Motor neuron (in vitro differentiated cells): ENCODE measurements at places on chromosomes 1 and 21. TPM values are rescaled to one million over a fixed set of nuclear protein-coding genes. Genes with fewer than 3 reads are reported as not detected.

GRCh38 chr21:14559102-14559501, 13.0 kb upstream of the SAMSN1 start:
- ATAC-seq: no peak

Gene MRPL9
- total RNA-seq: 71.0 and 71.8 TPM in 2 replicates

Gene NPHP4
- total RNA-seq: 16.0 and 16.1 TPM in 2 replicates

DNA sequence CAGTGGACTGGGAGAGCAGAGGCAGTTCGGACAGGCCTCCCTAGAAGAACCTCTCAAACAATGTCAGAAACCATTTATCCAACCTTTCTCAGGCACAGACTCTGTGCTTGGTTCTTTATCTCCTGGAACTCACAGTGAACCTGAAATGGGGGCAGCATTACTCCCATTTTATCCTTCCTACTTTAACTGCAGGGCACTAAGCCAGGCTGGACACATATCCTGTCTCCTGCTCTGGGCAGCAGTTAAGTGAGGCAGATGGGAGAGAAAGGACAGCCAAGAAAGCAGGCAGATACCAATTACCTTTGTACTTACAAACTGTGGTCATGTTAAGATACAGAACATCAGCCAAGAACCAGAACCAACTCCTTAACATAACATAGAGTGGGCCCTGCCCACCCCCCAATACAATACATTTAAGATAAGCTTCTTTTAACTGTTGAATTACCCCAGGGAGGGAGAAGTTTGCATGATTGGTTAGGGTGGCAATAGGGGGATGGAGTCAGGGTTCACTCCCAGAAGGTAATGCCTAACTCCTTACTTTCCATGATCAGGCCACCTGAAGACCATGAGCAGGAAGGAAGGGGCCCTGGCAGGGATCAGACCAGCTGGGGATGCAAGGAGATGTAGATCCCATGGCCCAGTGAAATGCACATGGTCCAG, 10.9 kb downstream of the KDF1 start:
- no peak for ATAC-seq

Gene LCE1A
- total RNA-seq: not detected in 2 replicates

GRCh38 chr1:68919075-68919474, 422.2 kb upstream of the DEPDC1 start:
- ATAC-seq: no peak

DNA sequence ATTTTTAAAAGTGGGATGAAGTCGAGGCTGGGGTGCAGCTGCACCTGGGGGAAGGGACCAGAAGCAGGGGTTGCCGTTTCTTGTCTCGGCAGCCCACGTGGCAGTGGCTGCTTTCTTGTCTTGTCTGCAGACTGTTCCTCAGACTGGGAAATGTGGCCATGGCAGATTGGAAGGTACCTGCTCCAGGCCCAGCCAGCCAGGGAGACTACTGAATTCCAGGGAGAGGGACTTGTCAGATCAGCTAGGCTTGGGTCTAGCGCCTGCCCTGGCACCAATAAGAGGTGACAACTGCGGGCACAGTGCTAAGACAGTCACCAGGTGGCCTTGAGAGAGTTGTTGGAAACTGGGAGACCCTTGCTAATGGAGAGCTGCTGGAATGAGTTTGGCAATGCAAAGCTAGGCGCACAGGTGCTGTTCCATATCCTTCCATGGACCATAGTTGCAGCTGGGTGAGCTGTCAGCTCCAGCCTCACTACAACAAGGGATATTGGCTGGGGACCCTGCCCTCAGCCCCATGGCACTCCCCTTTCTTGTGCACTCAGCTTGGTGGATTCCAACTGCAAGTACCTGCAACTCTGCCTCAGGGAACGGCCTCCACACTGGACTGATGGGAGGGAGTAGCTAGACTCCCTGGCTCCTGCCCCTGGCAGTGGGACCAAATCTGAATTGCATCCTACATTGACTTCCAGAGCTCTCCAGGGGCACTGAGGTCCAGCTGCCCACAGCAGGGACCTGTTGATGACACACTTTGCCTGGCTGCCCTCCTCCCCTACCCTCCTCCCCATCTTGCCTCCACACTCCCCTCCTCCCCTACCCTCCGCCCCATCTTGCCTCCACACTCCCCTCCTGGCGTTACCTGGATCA, 9.9 kb upstream of the IL22RA1 start:
- no peak for ATAC-seq

GRCh38 chr1:160630523-160631451, 16.1 kb downstream of the SLAMF1 start:
- peak; percentile 79 for ATAC-seq

Gene TSPEAR
- not detected in 2 replicates for total RNA-seq

DNA sequence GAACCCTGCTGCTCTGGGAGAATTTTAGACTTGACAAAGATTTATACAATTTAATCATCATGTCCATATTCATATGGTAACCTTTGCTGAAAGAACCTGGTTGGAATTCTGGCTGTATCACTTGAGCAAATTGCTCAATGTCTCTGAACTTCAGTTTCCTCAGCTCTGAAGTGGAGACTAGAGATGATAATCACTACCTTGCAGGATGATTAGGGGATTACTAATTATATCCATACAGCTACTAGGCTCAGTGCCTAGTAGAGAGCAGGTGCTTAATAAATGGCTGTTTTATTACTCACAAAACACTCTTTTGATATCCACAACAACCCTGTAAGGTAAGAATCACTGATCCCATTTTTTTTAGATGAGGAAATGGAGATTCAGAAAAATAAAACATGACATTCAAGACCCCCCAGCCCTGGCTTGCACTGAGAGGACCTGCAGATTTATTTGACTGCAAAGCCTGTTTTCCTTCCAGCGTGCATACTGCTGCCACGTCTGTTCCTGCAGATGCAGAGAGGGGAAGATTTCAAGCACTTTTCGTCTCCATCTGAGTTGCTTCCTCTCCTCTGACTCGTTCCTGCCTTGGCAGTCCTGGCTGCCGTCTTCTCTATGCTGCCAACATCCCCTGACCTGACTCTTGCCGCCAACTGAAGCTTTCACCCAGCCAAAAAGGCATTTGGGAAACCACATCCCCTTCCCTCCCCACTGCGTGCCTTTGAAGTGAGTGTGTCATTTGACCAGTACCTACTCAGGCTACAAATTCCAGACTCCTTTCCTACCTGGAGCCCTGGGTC, 203.0 kb downstream of the PLPP3 start:
- no peak for ATAC-seq

DNA sequence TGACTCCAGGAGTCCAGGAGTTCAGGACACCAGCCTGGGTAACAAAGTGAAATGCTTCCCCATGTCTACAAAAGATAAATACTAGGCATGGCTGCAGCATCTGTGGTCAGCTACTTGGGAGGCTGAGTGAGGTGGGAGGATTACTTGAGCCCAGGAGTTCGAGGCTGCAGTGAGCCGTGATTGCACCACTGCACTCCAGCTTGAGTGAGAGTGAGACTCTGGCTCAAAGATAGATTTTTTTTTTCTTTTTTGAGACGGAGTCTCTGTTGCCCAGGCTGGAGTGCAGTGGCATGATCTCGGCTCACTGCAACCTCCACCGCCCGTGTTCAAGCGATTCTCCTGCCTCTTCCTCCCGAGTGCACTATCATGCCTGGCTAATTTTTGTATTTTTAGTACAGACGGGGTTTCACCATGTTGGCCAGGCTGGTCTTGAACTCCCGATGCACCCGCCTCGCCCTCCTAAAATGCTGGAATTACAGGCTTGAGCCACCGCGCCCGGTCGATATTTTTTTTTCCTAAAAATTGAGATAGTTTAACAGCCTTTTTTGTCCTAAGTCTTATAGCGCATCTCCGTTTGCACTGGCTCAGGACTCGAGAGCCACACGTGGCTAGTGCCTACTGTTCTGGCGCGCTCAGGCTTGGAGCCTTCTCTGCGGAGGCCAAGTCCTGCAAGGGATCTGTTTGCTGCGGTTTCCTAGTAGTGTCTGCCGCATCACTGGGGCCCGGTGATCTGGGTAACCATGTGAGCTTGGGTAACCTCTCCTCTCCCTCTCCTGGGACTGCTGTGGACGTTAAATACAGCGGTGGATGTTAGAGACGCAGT, 1.0 kb upstream of the MFN2 start:
- no peak for ATAC-seq

Gene TTC22
- 0.41 and 0.47 TPM in 2 replicates for total RNA-seq

DNA sequence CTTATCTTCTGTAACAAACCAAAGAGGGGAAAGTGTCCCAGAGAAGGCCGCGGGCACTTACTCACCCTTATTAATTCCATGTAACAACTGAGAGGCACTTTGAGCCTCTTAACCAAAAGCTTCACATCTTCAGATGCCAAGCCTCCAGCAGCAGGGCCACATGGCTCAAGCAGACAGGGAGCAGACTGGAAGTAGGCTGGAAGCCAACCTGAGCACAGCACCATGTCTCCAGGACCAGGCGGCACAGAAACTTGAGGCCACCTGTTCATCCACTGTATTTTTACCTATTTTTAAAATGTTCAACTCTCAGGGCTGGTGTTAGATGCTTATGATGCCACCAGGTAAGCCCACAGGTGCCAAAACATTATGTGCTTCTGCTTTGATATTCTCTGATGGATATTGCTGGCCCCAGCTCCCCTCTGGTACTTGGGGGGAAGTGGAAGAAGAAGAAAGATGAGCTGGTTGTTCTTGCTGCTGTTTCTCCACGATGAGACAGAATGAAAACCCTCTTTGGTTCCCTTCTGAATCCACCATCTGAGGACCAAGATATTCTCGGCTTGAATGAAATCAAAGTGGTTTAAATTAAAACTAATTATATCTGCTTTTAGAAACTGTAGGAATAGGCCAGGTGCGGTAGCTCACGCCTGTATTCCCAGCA, 30.6 kb upstream of the SDE2 start:
- no peak for ATAC-seq

GRCh38 chr1:8560611-8561544, 243.0 kb downstream of the SLC45A1 start:
- ATAC-seq: peak; percentile 63

DNA sequence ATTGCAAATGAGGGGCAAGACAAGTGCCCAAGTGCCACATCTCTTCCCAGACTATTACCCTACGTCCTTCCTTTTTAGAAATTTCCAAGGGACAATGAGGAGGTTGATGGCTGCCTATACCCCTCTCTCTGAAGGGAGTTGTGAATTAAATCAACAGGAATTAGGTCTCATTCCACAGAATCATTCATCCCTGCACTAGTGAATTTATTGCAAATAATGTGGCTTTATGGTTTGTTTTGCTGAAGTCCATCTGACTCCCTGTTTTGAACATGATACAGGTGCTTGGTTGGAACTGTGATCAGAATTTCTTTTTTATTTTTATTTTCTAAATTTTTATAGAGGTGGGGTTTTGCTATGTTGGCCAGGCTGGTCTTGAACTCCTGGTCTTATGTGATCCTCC, 34.3 kb upstream of the THEM4 start:
- no peak for ATAC-seq

- no peak for ATAC-seq
Observed at GRCh38 chr1:9058465-9058864, 11.0 kb downstream of the SLC2A5 start.

DNA sequence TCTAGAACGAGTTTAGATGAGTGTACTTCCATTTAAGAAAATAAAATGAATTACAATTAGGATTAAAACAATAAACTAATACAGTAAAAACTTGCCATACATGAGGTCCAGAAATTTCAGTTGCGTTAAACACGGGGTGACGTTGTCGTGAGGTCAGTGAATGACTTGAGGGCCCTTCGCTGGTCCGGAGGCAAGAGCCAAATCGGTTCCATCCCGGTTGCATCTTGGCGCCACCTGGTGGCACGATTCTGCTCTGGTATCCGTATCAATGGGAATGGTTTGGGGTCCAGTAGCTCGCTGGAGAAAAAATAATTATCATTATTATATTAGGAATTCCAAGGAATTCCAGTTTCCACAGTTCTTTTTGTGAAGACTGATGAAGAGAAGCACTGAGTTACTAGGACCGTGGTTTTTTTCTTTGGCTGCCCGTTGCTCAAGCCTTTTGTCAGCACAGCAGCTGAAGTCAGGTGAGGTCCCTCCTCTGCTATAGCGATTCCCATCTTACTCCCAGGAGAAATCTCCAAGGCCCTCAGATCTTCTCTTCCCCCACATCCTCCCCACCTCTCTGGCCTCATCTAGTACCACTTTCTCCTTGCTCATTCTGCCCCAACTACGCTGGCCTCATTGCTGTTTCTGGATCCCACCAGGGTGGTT, 161.4 kb downstream of the SLC35F3 start:
- no peak for ATAC-seq

- no peak for ATAC-seq
Observed at GRCh38 chr21:26368591-26369320, 198.2 kb upstream of the APP start.

DNA sequence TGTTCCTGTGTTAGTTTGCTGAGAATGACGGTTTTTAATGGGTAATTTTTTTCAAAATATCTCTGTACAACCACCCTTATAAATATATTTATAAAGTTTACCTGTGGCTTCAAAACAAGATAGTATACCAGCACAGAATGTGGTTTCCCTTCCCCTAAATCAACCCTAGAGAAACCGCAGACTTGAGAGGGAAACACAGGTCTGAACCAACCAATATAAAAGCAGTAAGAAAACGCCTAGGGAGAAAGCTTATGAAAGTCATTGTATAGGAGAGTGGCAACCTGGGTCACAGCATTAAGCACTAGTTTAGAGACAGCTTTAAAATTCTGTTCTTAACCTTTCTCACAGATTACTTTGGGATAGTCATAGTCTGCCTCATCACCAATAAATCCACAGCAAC, 180.6 kb upstream of the LHX8 start:
- ATAC-seq: no peak

- no peak for ATAC-seq
Observed at GRCh38 chr1:199124351-199124750, 485.5 kb downstream of the PTPRC start.

Gene EIF2D
- 39.9 and 43.3 TPM in 2 replicates for total RNA-seq

GRCh38 chr1:64527165-64527564, 57.2 kb downstream of the CACHD1 start:
- no peak for ATAC-seq

DNA sequence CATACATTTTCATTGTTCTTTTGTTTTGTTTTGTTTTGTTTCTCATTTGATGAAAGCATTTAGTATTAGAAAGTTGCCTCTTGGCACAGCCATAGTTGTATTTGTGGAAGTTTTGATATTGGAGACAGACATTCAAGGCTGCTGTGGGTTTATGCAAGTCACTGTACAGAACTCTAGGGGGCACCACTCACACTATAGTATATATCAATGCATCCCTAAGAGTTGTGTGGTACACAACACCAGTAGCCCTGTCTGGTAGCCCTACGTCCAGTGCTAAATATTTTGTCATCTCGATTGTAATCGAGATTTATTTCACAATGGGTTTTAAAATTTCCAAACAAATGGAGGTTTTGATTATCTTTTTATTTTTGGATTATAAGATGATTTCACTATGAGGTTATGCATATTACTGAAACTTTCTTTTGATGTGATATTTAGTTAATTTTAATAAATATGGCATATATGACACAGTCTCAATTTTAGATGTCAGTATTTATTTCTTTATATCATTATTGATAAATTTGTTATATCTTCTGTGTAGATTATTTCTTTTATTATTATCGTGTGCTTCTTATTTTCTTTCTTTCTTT, 112.2 kb downstream of the NR5A2 start:
- ATAC-seq: no peak

DNA sequence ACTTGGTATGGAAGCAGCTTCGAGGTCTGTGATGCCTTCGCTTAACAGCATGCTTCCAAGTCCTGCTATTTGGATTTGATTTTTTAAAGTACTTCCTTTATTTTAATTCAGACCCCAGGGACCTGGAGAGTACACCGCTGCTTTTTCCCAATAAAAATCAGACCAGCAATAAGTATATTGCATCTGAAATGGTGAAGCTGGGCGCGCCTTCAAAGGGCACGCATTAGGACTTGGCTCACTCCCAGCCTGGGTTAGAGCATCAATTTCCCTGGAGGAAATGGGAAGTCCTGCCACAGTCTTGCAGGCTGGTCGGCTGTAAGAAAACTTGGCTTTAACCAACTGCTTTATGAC, 325.1 kb downstream of the RRAGC start:
- ATAC-seq: no peak
